ENCODE measurements at places on chromosomes 11 and 22.

DNA sequence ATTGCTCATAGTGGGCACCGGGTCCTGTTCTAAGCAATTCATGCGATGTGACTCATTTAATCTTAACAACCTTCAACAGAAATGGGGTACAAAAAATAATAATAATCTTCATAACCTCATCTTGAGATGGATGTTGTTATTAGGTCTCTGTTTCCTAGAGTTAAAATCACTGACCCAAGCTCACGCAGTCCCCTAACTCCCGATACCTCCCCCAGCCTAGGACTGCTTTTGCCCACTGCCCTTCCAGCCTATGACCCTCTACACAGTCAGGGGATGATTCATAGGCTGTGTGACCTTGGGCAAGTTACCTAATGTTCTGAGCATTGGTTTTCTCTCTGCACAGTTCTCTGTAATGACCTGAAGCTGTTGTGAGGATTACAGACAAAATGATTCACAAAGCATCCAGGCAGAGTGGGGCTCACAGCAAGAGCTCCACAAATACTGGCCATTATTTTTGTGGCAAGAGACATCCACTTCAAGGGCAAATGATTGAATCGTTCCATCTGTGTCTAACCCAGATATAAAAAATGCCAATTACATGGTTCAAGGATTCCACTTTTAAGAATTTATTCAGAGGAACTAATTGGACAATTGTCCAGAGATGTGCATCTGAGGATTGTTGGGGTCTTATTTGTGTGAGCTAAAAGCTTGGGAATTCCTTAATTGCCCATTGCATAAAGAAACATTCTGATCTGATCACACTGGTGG, 20.0 kb downstream of the MTFP1 start:
- DNase-seq: no peak

GRCh38 chr11:96303980-96304379, 39.0 kb downstream of the MAML2 start:
- no peak for DNase-seq

DNA sequence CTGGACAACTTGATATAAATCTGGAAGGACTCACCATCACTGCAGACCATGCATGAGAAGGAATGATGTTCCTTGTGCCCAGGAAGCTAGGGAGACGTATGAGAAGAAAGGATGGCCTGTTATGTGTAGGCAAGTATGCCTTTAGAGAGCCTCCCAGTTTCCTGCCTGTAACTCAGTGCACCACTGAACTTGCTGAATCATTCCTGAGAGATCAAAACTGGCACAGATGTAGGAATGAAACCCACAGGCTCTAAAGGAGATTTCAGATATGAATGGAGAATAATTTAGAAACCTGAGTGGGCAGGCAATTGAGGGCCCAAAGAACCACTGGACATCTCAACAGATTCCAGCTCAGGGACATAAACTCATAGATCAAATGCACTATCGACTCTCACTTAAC, 38.4 kb upstream of the PRSS23 start:
- DNase-seq: no peak

DNA sequence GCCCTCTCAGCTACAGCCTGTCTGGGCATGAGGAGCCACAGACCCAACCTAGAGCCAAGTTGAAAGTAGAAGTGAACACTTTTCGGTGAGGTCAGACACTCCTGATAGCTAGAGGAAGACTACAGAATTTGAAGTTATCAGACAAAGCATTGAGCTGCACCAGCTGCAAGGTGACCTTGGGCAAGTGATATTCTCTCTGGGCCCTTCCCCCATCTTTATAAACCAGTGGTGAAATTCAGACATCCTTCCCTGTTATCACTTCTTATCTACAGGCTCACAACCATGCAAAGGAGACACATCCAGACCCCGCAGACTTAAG, 8.0 kb upstream of the PMM1 start:
- no peak for DNase-seq

GRCh38 chr22:20779818-20780158, 5.9 kb downstream of the SERPIND1 start:
- no peak for DNase-seq

DNA sequence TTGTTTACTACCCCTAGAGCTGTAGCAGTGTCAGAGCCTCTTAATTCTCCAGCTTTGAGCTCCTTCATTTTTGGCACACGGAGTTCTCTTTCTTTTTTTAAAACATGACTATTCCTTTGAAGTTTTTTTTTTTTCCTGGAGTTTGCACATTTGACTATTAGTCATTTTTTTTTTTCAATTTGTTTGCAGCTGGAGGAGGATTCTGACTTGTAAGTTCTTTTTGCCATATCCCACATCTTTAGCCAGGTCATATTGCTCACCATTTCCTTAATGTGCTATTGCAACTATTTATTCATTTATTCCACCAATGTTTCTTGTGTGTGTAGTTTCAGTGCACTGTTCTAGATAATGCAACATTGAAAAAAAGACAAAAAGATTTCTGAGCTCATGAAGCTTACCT, 166.3 kb upstream of the ARHGAP20 start:
- DNase-seq: no peak

DNA sequence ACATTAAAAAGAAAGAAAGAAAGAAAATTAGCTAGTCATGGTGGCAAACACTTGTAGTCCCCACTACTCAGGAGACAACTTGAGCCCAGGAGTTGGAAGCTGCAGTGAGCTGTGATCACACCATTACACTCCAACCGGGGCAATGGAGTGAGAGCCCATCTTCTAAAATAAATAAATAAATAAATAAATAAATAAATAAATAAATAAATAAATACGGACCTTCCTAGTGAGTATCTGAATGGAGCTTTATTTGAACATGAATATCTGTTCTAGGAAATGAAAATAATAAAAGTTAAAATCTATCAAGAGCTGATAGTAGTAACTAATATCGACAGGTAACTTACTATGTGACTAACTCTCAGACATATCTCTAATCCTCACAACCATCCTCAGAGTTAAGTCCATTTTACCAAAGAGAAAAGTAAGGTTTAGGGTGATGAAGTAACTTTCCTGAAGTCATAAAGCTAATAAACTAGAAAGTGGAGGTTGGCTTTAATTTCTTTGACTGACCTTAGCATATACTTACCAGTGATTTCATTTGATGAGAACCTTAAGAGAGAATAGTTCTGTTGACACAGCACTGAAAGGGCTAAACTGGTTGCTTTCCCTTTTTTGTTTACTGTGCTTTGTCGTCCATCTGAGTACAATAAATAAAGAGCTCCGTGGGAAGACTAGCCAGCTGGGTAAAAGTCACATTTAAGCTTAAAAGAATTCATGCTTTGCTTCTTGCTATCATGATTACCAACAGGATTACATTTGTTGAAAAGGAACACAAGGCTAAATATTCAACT, 22.4 kb downstream of the ENTHD1 start:
- DNase-seq: no peak

DNA sequence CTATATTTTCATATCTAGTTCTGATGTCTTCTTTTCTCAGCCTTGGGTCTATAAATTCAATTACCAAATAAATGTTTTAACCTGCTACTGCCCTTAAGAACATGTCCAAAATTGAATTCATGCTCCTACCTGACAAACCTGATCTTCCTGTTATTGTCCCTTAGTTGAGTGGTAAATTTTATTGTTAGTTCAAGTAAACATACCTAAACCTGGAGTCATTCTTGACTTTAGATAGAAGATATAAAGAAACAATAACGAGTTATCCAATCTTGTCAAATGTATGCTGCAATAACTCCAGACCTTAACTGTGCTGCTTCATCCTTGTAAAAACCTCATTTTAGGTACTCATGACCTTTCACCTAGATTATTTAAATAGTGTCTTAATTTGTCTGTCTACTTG, 34.6 kb upstream of the SC5D start:
- DNase-seq: no peak

DNA sequence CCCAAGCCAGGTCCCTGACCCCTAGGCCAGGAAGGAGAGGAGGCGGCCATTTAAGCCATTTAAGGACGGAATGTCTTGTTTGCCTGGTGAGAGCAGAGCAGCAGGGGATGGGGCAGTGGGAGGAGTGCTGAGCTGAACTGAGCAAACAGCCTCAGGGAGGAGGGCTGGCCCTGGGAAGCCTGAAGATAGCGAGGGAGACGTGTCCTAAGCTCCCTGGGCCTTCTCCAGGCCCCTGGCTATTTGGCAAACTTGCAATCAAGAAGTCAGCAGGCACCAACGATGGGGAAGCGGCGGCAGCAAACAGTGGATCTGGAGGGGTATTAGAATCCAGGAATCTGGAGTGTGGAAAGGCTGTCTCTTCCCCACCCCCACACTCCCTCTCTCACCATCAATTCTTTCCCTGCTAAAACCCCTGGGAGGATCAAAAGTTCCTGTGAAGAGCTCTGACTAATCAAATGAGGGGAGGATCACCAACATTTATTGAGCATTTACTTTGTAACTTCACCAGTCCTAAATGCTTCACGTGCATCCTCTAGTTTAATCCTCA, 8.8 kb downstream of the BCL9L start:
- DNase-seq: no peak

GRCh38 chr22:36948273-36949225, 35.1 kb downstream of the CSF2RB start:
- no peak for DNase-seq

- DNase-seq: no peak
Observed at GRCh38 chr11:4211991-4212390, 117.4 kb downstream of the RRM1 start.

DNA sequence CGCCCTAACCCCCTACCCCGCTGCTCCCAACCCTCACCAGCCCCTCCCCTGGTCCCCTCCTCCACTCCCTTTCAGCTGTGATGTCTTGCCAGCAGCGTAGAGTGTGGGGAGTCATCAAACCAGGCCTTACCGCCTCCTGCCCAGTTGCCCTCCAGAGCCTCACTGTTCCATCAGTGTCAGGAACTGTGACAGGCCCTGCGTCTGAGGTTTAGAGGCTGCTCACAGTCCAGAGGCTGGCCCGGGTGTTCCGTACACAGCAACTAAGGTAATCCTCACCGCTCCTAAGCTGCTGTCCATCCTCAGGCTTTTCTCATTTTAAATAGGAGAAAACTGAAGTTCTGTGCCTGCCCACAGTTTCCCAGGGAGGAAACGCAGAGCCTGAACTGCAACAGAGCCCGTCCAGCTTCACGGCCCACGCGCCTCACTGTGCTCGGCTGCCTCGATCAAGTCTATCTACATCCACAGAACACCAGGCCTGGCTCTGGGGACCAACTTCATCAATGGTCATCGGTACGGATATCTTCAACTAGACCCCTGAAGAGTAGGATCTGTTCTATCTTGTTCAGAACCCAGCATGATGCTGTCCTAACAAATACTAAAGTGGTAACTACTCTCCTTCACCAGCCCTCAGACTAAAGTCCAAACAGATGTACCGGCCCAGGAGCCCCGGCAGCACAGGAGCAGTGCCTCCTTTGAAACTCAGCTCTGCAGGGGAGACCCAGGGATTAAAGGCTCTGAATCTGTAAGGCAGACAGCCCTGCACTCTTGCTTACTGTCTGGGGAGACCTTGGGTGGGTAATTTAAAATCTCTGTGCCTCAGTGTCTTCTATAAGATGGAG, 10.3 kb downstream of the VPS37C start:
- no peak for DNase-seq

- DNase-seq: no peak
Observed at GRCh38 chr11:81840380-81840779, 893.3 kb downstream of the FAM181B start.

DNA sequence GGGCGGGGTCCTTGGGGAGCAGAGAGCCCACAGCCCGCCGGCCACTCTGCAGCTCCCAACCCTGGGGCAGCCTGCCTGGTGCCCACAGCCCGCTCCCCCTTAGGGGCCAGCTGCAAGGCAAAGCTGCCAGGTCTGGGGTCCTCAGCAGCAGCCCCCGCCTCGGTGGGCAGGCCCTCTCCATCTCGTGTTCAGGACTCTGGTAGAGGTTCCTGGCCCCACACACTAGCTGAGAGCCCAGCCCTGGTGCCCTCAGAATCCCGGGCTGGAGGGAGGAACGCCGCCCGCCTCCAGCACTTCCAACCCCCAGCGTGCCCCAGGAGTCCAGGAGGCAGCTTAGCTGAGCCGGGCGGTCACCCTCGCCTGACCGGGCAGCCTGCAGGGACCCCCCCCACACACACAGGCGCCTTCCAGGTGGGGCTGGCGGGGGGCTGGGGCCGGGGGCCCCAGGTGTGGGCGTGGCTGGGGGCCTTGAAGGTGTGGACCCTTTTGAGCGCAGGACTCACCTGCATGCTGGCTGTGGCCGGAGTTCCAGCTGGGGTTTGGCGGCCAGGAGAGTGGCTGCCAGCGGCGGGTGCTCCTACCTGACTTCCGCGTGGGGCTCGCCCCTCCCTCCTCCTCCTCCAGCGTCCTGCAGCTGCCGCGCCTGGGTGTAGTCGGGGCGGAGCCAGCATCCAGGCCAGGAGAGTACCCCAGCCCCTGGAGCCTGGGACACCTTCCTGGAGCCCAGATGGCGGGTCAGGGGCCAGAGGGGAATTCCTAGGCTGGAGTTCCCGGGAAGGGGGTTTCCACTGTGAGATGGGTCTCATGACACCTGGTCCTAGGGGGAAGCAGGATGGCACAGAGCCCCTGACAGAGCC, at the start of gene ANO9:
Gene ANO9 (minus strand): TSS at position 594 of the 857 bp plus-strand sequence. CDS start 85 bp downstream, at position 509.
- peak; percentile 73 for DNase-seq

GRCh38 chr11:33874910-33875490, 16.9 kb downstream of the LMO2 start:
- no peak for DNase-seq

- DNase-seq: no peak
Observed at GRCh38 chr11:74932797-74933196, 16.1 kb downstream of the XRRA1 start.

- DNase-seq: no peak
Observed at GRCh38 chr22:42920101-42920820, 63.2 kb upstream of the ARFGAP3 start.

DNA sequence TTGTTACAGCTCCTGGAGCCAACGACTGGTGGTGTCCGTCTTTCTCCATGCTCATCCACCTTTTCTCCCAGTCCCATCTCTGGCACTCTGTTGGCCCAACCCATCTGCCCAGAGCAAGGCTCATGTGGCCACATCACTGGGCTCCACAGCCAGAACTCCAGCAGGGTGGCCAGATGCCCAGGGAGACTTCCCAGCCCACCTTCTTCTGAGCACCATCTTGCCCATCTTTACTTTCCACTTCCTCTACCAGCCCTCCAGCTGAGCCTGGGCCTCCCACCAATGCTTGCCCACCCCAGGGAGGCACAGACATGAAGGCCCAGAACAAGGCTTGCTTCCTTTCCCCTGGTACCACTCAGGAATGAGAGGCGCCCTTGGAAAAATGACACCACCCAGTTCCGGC, 116.8 kb downstream of the BUD13 start:
- DNase-seq: no peak

DNA sequence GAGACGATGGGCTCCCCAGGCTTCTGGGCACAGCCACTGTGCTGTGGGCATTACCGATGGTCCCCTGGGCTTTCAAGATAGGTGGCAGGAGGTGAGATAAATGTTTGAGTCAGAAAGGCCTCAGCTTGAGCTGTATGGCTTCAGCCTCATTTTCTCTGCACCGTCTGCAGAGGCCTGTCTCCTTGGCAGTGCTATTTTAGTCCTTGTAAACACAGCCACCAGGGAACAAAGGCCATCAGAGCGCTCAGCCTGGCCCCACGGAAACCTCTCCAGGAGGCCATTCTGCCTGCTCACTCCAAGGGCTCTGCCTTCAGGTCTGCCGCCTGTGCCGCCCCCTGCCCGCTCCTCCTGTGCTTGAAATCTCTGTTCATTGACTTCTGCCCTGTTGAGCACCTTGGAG, 1424.9 kb downstream of the TBC1D22A start:
- DNase-seq: peak; percentile 35

- no peak for DNase-seq
Observed at GRCh38 chr11:123518496-123519054, 88.5 kb downstream of the GRAMD1B start.

- DNase-seq: peak; percentile 88
Observed at GRCh38 chr11:115409691-115410220, 94.5 kb downstream of the CADM1 start.

- no peak for DNase-seq
Observed at GRCh38 chr11:92411431-92411830, 186.8 kb downstream of the FAT3 start.
